ENCODE measurements at places on chromosomes 7 and 10. TPM values are rescaled to one million over a fixed set of nuclear protein-coding genes. Genes with fewer than 3 reads are reported as not detected.

Gene HOXA10
- not detected for total RNA-seq

Gene HTR5A
- not detected for total RNA-seq

Gene TMUB1
- 18.0 TPM for total RNA-seq

Gene JCAD
- total RNA-seq = 26.1 TPM

Gene CADPS2
- 22.0 TPM for total RNA-seq

Gene HDAC9
- total RNA-seq = 56.2 TPM

Gene ANK3
- total RNA-seq = 148 TPM

Gene A1CF
- not detected for total RNA-seq

Gene ARL5B
- 40.6 TPM for total RNA-seq

Gene STAG3
- 0.72 TPM for total RNA-seq

Gene AKR1C8
- total RNA-seq = not detected

Gene TMEM176A
- 13.6 TPM for total RNA-seq

Gene NAT16
- not detected for total RNA-seq

Gene FAM13C
- total RNA-seq = 74.0 TPM

Gene GIMAP8
- total RNA-seq = 12.2 TPM

Gene GIMAP4
- total RNA-seq = 42.2 TPM

Gene FOXL3
- total RNA-seq = not detected

Gene ACSM6
- not detected for total RNA-seq

Gene IKZF5
- 10.6 TPM for total RNA-seq

Gene BHLHA15
- total RNA-seq = 3.2 TPM

Gene CYP3A4
- total RNA-seq = not detected

Gene FFAR4
- not detected for total RNA-seq

Gene MYOZ1
- total RNA-seq = 706 TPM

Gene LHFPL3
- not detected for total RNA-seq

Gene IFIT5
- 14.9 TPM for total RNA-seq

Gene ING3
- 16.6 TPM for total RNA-seq

Gene SLC16A12
- 3.1 TPM for total RNA-seq

Gene C1QL3
- total RNA-seq = not detected

Gene CLEC5A
- total RNA-seq = not detected

Gene SCIN
- 9.5 TPM for total RNA-seq

Gene ADIRF
- 13.2 TPM for total RNA-seq

Gene GOT1
- total RNA-seq = 46.3 TPM

Gene UROS
- 56.7 TPM for total RNA-seq

Gene TMEM26
- total RNA-seq = 7.4 TPM

Gene MNX1
- not detected for total RNA-seq

Gene FBXL13
- 1.3 TPM for total RNA-seq

Gene PPP1R3A
- 194 TPM for total RNA-seq

Gene VSTM4
- total RNA-seq = 56.1 TPM

Gene CREM
- 67.6 TPM for total RNA-seq

Gene CTAGE15
- total RNA-seq = 3.0 TPM

Data from tongue (tissue), 3 donors.